IPS-NIHi11 (cell line): ENCODE measurements at places on chromosomes 5 and 9.

DNA sequence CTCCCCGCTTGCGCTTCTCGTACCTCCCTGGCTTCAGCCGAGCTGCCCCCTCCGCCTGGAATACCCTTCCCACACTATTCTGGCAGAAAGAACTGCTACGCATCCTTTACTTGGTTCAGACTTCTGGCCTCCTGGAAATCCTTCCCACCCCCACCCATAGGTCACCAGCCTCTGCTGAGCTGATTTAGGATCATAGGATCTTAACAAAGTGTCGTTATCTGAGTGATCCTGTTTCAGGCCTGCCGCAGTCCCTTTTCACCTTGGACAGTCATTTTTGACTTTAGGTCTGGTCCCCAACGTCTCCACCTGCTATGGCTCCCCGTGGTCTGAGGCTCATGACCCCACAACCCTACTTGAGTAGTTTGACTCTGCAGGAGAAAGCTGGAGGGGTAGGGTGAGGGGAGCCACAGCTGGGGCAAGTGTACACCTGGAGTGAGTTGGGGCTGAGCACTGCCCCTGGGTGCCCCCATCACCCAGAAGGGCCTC is 27.3 kb downstream of the EGR1 start:
- DNase-seq: no peak

DNA sequence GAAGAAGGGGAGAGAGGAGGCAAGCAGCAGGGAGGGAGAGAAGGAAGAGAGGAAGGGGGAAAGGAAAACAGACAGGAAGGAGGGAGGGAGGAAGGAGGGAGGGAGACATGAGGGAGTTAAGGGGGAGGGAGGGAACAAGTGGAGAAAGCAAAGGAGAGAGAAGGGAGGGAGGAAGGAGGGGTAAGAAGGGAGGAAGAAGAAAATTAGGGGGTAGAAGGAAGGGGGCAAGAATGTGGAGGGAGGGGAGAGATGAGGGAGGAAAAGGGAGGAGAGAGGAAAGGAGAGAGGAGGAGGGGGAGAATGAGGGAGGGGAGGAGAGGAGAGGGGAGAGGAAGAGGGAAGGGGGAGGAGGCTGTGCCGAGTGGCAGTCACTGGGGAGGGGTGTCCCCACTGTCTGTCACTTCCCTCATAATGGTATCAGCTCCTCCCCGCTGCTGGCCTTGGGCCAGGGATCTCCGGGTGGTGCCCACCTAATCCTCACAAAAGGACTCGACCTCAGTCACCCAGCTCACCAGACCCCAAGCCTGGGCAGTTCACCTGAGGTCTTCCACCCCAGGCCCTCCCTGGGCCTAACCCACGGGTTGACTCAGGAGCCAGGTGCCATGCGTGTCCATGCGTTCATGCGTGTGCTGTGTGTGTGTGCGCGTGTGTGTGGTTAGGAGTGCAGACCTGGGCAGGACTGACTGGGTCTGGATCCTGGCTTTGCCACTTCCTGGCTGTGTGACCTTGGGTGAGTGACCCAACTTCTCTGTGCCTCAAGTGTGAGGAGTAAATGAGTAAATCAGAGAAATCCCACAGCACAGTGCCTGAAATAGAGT is 18.1 kb downstream of the C9orf50 start:
- no peak for DNase-seq

DNA sequence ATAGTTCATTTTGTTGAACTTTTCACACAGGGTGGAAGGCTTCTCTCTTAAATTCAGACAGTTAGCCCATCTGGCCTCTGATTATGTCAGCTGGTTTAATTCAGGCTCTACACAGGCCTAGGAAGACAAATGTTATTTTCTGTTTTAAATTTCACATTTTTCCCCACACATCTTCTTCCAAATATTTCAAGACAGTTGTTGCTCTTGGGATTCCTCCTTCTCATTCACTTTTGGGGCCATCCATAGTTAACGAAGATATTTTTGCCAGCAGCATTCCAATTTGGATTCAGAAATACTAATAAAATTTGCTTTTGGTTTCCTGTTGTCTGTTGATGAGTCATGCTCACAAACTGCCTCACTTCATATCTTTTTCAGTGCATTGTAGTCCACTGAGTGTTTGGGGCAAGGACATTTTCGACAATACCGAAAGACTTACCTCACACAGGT is 475.4 kb downstream of the DMAC1 start:
- no peak for DNase-seq

GRCh38 chr9:79824265-79824664 is 252.5 kb downstream of the TLE4 start:
- DNase-seq: no peak
